Epithelial cell of proximal tubule (primary cell): ENCODE measurements at places on chromosomes 6 and 20. TPM values are rescaled to one million over a fixed set of nuclear protein-coding genes. Genes with fewer than 3 reads are reported as not detected.

DNA sequence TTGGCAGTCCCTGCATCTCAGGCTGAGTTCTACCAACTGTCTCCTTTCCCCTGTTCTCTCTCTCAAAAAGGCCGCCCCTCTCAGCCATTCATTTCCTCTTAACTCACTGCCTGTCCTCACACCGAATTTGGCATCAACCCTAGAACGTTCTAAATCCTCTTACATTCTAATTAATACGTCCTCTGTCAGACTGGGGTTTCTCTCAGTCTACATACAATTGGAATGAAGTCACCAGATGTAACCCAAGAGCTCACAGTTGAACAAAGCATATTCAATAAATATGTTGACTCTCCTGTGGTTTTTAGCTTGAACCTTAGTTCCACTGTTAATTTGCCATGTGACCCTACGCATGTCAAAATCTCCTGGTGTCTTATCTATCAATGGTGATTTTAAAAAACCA lies 269.6 kb downstream of the CLIC5 start:
- DNase-seq = no peak

DNA sequence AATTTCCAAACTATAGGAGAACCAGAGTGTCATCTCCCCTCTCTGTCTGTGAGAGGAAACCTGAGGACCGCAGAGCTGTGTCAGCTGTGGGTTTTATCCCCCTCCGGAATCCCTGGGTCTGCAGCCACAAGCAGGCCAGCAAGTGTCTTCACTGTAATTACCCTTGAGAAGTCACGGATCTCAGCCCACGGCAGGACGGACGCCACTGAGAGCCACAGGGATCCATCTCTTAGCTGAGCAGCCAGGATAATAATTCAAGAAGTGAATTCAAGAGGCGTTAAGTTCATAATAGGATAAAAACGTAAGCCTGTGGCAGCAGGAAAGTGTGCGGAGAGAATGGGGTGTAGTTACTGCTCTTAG lies 37.0 kb downstream of the DLL1 start:
- DNase-seq = no peak

Gene POU3F2
- total RNA-seq = not detected in 2 replicates

- DNase-seq = no peak
Measured at GRCh38 chr6:107592806-107593205, 102.9 kb downstream of the SOBP start.

Gene FANCE
- total RNA-seq = 7.5 and 14.9 TPM in 2 replicates

- DNase-seq = no peak
Measured at GRCh38 chr6:170025341-170025911, 265.5 kb downstream of the DLL1 start.

Gene BPI
- total RNA-seq = not detected in 2 replicates

Gene AVP
- not detected in 2 replicates for total RNA-seq

DNA sequence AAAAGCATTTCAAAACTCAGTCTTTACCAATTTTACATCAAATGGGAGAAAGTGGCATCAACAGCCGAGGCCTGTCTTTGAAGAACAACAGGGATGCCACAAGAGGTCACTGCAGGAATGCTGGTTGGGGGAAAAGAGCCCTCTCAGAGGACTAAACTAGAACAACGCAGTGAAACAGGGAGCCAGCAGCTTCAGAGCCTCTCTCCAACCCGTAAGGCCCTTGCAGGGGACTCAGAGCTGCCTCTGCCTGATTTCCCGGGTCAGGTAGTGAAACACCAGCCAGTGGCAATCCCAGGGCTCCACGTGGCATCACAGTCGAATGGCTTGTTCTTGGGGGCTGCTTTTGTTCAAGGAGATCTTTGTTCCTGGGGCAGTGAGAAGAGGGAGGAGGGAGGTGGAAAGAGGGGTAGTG lies 55.0 kb upstream of the KCNK16 start:
- peak; percentile 22 for DNase-seq

DNA sequence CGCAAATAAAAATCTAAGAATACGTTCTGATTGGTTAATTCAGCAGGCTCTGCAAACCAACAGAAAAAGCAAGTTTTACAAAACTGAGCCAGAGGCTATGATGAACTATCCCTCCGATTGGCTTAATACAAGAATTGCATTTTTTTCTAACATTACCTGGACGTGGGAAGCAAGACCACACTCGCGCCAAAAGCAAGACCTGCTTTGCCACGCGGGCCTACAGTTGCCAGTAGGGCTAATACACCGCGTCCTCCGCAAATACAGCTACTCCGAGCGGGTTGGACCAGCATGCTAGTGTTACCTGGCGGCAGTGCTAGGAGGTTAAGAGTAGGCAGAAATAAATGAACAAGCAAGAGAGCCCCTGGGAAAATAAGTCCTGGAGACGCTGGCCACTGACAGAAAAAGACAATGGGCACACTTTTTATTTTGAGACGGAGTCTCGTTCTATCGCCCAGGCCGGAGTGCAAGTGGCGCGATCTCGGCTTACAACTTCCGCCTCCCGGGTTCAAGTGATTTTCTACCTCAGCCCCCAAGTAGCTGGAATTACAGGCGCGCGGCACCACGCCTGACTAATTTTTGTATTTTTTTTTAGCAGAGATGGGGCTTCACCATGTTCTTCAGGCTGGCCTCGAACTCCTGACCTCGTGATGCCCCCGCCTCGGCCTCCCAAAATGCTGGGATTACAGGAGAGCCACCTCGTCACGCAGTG lies 131.9 kb upstream of the BTN3A2 start:
- no peak for DNase-seq

DNA sequence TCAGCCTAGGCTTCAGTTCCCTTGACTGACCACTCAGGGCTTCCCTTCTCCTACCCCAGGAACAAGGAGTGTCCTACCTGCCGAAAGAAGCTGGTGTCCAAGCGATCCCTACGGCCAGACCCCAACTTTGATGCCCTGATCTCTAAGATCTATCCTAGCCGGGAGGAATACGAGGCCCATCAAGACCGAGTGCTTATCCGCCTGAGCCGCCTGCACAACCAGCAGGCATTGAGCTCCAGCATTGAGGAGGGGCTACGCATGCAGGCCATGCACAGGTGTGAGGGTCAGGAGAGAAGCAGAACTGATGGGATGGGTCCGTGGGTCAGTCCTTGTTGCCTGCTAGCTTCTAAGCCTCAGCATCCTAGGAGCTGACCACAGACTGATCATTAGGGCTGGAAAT lies 1.6 kb downstream of the RING1 start:
- no peak for DNase-seq

GRCh38 chr6:47780510-47781356 lies 1.1 kb upstream of the OPN5 start:
- peak; percentile 50 for DNase-seq

- DNase-seq = no peak
Measured at GRCh38 chr20:39588148-39588757, 626.1 kb downstream of the DHX35 start.

Gene SMOC2
- 0.35 TPM in 1 of 2 replicates, not detected in the other for total RNA-seq

GRCh38 chr20:52083627-52084232 lies 107.8 kb downstream of the ZFP64 start:
- peak; percentile 9 for DNase-seq

Gene FNDC1
- 0.14 TPM in 1 of 2 replicates, not detected in the other for total RNA-seq

DNA sequence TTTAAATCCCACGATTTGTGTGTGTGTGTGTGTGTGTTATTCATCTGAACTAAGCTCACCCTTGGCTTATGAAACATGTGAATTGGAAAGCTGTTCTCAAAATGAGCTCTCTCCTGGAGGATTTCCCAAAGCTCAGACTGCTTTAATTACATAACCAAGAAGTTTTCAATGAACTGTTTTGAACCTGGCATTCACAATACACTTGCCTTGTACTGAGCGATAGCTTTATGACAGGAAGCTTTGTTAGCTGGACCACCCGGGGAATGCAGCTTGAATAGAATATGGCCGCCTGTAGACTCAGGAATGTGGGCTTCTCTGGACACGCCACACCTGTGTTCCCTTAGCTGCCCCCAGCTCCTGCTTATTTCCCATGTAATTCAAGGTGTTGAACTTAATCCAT lies 71.4 kb upstream of the PREP start:
- no peak for DNase-seq

GRCh38 chr6:5729813-5730517 lies 276.8 kb downstream of the NRN1 start:
- no peak for DNase-seq

- no peak for DNase-seq
Measured at GRCh38 chr6:72975352-72975752, 249.9 kb downstream of the KHDC1L start.

DNA sequence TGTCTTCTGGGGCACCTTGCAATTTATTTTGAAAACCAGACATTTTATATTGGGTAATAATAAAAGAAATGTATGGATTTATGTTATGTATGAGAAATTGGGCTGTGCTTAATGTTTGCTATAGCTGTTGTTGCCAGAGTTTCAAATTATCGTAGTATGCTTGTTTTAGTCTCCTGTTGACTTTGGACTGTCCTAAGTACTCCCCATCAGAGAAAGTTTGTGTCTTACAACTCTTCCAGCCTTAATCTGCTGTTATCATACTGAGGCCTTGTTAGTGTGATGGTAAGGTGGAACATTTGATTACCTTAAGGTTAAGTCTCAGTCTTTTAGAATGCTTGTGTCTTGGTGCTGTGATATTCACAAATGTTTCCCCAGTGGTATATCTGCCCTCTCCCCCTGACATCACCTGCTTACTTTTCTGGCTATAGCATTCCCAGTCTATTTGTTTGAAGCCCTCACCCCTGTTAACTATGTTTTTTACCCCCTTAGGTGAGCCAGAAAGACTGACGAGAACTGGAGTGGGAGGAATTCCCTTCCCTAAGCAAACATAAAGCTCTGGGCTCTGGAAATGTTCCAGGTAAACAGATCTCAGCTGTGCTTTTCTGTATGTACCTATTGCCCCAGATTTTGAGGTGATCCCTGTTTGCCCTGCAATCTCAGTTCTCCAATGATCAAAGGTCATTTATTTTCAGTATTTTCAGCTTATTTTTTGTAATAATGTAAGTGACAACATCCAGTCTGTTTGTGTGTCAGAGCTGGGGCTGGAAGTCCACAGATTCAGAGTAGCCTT lies 581.1 kb upstream of the CITED2 start:
- no peak for DNase-seq

Gene PRSS16
- 1.0 and 2.8 TPM in 2 replicates for total RNA-seq

Gene SAMD3
- total RNA-seq = not detected in 2 replicates
